ENCODE measurements at places on chromosomes 1 and 21.
A peak's percentile ranks its signal among the peaks of the same experiment; 100 is the strongest.

DNA sequence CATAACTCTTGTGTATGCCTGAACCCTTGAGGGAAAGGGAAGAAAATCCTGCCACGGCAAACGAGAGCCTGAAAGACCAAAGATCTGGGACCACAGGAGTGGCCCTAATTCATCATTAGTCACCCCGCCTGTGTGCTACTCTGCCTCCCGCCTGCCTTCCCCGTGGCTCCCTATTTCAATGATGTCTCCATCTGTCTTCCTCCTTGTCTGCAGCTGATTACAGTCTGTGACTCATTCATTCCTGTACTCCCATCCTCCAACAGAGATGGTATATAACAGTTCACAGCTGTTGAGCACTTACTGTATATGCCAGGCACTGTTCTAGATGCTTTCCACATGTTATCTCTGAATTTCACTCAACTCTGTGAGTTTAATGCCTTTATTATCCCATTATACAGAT, 96.6 kb downstream of the SEC16B start:
- no peak for DNase-seq

DNA sequence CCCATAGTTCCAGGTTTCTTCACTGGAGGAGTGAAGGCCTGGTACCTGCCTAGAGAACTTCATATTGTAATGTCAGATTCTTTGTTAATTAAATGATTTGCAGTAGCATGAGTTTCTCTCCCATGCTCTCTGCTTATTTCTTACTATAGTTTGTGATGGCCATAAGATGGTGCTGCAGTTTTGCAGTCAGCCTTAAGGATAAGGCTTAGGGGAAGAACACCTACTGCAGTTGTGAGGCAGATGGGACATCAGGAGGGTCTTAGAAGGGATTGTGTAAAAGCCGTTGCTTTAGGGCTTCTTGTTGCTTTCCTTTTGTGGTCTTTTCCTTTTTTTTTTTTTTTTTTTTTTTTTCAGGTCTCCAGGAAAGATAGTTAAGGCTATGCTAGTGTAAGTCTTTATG, 61.8 kb downstream of the MACF1 start:
- DNase-seq, result no peak

- DNase-seq, result no peak
Measured at GRCh38 chr1:12001249-12001917, 17.9 kb upstream of the MIIP start.

DNA sequence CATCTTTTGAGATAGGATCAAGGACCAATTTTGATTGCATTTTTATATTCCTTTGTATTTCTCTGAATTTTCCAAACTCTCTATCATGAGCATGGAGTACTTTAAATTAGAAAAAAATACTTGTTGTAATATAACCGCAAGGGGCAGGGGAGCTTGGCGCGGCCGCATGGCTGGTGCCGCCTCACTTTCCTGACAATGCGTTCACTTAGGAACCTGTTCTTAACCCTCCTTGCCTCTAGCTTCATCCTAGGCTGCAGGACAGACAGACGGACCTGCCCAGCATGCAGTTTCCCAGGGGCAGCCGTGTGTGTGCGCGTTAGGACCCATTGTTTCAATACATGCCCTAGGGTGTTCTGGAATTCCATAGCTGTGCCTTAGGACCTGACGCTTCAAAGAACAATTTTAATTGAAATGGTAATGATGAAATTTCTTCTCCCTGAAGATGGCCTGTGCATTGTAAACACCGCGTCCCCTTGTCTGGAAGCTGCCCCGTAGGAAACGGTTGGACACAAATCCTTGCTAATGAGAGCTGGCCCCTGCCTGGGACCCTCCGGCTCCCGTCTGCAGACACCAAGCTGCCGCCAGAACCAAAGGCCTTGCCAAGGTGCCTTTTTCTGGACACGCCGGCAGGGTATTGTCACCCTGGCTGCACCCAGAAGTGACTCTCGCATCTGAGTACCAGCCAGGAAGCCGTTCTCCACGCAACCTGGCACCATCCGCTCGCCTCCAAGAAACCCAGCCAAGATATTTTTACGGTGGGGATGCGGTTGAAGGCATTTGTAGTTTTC, 466.4 kb downstream of the NPHP4 start:
- DNase-seq, result no peak

- no peak for DNase-seq
Measured at GRCh38 chr21:14630556-14631069, 84.5 kb upstream of the SAMSN1 start.

- DNase-seq, result no peak
Measured at GRCh38 chr1:156281693-156282478, 739 bp downstream of the SMG5 start.

- no peak for DNase-seq
Measured at GRCh38 chr1:164930833-164931232, 371.8 kb downstream of the PBX1 start.

DNA sequence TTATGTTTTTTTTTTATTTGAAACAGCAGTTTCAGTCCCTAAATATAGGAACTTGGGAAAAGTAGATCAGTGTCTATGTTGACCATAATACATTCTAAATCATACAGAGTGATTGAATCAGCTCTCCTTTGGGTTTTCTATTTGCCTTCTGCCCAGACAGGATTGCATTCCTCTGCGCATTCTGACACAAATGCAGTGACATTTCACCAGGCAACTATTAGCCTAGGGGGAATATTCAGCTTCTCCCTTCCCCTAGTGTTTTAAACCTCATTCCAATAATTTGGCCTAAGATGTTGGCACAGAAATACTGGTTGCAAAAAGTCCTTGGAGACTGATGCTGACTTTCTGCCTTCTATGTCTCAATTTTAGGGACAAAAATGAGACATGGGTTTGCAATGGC, 172.8 kb downstream of the PTGER3 start:
- no peak for DNase-seq

DNA sequence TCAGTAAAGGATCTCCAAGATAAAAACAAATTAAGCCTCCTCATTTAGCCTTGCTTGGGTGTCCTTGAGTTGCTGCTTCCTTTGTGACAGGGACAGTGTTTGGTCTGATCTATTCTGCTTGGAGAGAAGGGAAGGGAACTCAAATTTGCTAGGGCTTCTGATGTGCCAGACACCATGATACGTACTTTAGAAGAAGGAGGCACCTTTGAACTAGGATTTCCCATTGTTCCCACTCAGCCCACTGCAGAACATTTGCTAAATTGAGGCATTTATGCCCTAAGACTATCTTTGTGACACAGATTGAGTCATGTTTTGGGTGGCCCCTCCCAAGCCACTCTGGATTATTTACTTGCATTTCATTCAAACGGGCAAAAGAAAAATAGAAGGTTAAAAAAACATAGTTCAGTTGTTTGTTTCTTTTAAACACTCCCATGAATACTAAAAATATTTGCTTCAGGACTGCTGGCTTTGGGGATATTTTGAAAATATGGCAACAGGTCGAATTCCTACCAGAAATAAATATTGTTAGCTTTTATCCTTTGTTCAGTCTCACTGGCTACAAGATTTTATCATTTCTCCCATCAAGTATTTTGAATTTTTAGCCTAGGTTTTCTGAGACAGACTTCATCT, 81.9 kb upstream of the WLS start:
- no peak for DNase-seq

DNA sequence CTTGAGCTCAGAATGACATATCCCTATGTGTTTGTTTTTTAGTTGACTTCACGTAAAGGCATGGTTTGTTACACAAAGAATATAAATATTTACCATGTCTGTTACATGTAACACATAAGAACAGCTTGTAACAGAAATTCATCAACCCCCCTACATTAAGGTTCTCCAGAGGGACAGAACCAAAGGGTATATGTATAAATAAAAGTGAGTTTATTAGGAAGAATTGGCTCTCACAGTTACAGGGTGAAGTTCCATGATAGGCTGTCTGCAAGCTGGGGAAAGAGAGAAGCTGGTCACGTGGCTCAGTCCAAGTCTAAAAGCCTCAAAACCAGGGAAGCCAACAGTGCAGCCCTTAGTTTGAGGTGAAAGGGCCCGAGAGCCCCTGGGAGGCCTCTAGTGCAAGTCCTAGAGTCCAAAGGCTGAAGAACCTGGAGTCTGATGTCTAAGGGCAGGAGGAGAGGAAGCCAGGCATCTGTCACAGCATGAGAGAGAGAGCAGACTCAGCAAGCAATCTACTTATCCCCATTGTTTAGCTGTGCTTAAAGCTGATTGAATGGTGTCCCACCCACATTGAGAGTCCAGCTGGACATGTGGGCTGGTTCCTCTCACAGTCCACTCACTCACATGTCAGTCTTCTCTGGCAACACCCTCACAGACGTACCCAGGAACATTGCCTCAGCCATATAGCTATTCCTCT, 15.8 kb downstream of the THRAP3 start:
- peak; percentile 48 for DNase-seq

GRCh38 chr1:63112155-63112900, 210.0 kb upstream of the FOXD3 start:
- no peak for DNase-seq

DNA sequence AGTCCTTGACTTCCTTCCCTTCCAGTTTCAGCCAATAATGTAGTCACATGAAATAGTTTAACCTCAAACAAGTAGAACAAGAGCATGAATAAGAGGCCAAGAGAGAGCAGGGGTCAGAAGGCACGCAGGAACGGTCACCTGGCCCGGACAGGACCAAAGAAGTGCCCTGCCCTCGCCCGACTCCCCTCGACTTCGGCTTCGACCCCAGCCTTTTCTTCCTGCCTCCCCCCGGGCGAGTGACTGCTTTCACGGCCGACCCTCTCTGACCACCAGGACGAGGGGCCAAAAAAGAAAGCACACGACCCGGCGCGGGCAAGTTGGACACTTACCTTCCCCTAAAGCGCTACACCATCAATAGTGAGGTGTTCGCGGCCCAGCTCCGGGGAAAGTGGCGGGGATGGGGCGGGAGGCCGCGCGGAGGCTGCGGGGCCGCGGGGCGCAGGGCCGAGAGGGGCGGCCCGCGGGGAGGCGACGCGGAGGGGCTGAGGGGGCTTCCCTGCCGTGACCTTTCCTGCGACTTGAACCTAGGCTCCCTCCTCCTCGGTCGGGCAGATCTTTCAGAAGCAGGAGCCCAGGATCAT, 519 bp downstream of the RERE start:
- peak; percentile 34 for DNase-seq

DNA sequence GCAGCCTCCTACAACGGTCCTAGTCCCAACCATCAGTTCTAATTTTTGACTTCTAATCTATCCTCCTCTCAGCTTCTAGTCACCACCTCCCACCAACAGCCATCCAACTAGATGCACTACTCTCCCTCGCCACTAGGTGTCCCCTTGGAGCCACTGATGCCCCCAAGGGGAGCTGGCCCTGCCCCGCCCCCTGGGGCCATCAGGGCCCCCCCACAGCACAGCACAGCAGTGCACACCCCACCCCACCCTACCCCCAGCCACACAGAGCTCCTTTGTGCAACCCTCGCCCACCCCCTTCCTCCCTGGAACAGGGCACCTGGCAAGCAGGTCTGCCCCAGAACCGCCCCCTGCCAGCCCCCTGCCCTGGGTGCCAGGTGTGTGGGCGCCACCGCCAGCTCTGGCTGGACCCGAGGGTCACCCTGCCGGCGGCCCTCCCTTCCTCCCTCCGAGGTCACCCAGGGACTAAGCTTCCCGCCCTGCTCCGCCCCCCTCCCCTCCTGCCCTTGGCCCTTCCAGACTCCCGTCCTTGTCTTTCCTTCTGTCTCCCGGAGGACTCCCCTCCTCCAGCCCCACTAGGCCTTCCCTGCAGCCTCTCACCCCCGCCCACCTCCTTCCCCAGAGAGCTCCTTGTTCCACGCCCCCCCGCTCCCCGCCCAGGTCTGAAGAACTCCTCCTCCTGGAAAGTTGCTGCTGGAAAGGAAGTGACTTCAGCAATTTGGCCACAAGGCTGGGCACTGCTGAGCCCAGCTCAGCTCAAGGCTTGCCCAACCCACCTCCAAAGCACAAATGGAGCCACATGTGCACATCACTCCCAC, 47.0 kb downstream of the AHDC1 start:
- DNase-seq, result peak; percentile 86

DNA sequence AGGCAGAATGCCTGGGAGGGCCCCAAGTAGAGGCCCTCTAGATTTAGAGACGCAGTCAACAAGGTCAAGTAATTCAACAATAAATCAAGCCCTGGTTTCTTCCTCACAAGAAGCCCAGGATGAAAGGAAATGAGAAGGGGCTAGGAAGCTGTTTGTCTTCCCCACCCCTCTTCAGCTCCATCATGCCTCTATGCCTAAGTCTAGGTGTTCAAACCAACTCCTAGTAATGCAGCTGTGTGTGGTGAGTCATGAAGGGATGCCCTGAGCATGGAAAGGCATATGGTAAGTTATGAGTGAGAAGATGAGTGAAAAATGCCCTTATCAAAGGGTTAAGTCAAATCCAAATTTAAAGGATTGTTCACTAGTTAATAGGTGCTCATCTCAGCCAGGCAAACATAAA, 339.5 kb downstream of the KCNH1 start:
- DNase-seq, result no peak

- DNase-seq, result no peak
Measured at GRCh38 chr1:109880971-109881894, 29.4 kb upstream of the CSF1 start.

GRCh38 chr1:176559878-176560277, 96.9 kb downstream of the PAPPA2 start:
- DNase-seq, result peak; percentile 70

DNA sequence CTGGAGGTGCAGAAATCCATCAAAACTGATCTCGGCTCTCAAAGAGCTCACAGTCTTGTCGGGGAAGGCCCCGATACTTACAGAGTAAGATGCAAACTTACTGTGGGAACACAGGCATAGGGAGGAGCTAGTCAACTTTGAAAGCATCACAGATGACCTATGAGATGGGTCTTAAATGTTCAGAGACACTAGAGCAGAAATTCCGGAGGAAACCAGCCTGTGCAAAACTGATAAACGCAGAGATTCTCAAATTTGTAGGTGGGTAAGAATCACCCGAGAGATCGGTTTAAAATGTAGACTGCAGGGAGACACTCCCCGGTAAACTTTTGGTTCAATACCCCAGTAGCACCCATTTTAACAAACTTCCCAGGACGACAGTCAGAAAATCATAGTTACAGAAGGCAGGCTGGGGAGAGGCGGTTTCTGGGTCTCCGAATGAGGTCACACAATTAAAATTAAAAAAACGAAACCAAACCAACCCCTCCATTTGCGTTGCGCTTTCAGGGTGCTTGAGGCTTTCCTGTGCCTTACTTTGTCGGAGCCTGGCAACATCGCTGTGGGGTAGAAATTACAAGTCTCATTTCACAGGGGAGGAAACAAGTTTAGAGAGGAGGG, 755 bp upstream of the THRAP3 start:
- peak; percentile 45 for DNase-seq

DNA sequence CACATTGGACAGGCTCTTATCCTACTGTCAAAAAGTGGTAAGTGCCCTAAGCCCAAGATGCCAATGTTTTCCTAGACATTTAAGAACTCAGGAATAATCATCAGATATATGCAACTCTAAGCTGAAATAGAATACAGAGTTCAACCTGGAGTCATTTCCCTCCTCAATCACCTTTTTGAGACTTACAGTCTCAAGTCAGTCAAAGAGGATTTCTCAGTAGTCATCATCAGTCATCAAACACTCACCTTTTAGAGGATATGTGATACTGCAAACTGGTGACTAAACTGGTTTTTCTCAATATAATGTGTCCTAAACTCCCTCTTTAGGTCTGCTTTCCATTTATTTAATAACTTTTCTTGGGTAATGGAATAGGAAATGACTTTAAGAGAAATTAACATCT, 145.3 kb upstream of the ADAMTS5 start:
- no peak for DNase-seq

- DNase-seq, result no peak
Measured at GRCh38 chr1:156591181-156591431, 470 bp upstream of the NAXE start.

GRCh38 chr1:86993269-86993985, 79.0 kb downstream of the HS2ST1 start:
- no peak for DNase-seq
